Activated naive CD8-positive, alpha-beta T cell treated with anti-CD3 and anti-CD28 coated beads, Interleukin-2, amount 50 U/mL, for 24 hours (primary cell): ENCODE measurements at places on chromosomes 4 and X.

DNA sequence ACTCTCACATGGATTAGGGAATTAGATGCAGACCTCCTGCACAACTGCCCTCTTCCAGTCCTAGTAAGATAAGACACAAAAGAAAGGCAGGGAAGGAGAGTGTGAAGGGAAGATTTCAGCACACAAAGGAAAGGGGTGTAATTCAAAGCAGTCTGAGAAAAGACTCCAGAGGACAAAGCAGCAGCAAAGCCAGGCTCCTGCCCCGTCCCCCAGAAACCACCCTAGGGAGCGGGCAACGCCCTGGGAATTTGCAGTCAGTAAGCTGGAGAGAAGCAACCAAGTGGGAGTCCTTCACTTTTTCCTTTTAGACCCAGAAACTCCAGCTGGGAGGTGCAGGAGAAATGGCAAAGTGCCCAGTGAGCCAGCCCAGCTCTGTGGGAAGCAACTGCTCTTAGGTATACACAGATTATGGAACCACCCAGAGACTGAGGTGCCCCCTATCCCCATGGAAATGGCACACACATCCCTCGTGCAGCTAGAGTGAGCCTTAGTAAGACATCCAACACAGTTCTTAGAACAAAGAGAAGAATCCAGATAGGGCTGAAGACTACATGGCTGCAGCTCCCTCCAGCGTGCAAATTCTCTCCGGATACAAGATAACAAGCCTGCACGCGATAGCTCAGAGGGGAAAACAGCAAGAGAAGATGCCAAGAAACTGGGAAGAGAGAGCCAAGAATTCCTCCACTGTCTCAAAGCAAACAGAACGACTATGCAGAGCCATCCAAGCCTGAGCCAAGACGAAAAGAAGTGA, 26.5 kb upstream of the IRAK1 start:
- no peaks in the 10 kb centered on the region for H3K27me3 ChIP-seq
- peaks cover 38% of the 10 kb centered on the region for H3K4me1 ChIP-seq
- peaks cover 30% of the 10 kb centered on the region for H3K36me3 ChIP-seq

DNA sequence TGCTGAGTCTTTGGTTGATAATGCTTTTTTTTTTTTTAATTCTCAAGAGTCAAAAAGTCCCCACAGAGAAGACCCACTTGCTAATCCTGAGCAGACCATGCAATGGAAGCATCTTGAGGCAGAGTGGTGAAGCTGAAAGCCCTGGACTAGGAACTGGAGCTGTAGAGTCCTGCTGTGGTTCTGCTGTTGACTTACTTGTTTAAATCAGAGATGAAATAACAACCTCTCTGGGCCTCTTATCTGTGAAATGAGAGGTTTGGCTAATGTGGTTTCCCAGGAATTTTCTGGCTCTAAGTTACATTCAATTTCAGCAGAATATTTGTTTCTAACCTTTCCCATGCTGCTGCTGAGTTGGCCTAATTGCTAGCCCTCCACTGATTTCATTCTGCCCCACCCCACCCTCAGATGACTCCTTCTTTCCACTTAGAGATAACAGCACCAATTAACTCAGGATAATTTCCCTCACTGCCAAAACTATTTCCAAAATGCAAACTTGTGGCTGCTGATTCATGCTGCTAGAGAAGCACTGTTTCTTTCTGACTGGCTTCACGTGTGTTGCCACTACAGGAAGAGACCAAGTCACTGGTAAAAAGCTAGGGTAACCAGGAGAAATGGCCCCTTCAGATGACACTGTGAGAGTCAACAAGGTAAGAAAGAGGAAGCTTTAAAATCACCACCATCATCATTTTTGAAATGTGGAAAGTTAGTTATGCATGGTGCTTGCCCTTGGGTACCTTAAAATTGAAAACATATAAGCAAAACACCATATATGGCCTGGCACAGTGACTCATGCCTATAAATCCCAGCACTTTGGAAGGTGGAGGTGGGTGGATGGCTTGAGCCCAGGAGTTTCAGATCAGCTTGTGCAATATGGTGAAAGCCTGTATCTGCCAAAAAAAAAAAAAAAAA, 326.4 kb downstream of the DCHS2 start:
- peaks cover 3% of the 10 kb centered on the region for H3K36me3 ChIP-seq
- H3K27ac ChIP-seq, result peak overlapping the region; percentile 93
- DNase-seq, result peak; percentile 31
- H3K4me1 ChIP-seq, result peaks cover 25% of the 10 kb centered on the region
- H3K27me3 ChIP-seq, result peaks cover 33% of the 10 kb centered on the region

DNA sequence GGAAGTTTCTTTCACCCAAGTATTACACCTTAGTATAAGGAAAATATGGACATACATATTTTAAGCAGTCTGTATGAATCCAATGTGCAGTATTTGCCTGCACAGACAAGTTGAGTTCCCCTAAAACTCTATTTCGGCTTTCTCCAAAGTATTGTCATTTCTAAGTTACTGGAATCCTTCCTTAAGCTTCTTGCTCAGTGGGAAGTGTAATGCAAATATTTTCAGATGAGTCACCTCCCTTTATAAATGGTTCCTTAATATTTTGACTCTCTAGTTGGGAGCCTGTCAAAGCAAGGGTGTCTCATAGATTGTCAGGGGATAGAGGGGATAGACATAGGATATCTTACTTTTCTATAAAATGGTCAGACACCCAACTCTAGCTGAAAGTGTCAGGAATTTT, 178.6 kb downstream of the NAA11 start:
- no peaks in the 10 kb centered on the region for H3K4me1 ChIP-seq
- H3K4me3 ChIP-seq, result no peak overlapping the region
- H3K27me3 ChIP-seq, result no peaks in the 10 kb centered on the region
- H3K27ac ChIP-seq, result no peak overlapping the region
- H3K36me3 ChIP-seq, result no peaks in the 10 kb centered on the region

GRCh38 chr4:1409491-1410425, 3.5 kb upstream of the NKX1-1 start:
- H3K27ac ChIP-seq, result no peak overlapping the region
- no peak for DNase-seq
- H3K27me3 ChIP-seq, result peaks cover 61% of the 10 kb centered on the region
- H3K4me3 ChIP-seq, result no peak overlapping the region
- H3K36me3 ChIP-seq, result peaks cover 3% of the 10 kb centered on the region
- peaks cover 5% of the 10 kb centered on the region for H3K4me1 ChIP-seq

- H3K4me3 ChIP-seq, result no peak overlapping the region
- no peak for DNase-seq
- H3K27ac ChIP-seq, result no peak overlapping the region
Measured at GRCh38 chr4:80112236-80112635, 39.2 kb upstream of the ANTXR2 start.

DNA sequence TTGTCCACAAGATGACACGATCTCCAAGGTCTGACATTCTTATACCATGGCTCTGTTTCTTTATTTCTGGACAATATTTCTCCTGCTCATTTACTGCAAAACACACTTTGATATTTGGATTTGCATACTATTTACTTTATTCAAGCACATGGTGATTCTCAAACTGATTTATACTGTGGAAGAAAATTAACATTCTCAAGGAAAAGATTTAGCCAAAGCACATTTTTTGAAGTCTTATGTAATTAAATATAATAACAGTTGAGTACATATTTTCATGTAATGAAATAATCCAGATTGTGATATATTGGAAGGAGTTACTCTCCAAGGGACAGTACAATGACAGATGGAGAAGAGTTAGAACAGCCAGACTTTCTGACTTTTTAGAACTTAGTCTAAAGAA, 155.8 kb upstream of the CT83 start:
- no peaks in the 10 kb centered on the region for H3K27me3 ChIP-seq
- DNase-seq, result no peak
- H3K4me3 ChIP-seq, result no peak overlapping the region
- no peak overlapping the region for H3K27ac ChIP-seq
- no peaks in the 10 kb centered on the region for H3K36me3 ChIP-seq

DNA sequence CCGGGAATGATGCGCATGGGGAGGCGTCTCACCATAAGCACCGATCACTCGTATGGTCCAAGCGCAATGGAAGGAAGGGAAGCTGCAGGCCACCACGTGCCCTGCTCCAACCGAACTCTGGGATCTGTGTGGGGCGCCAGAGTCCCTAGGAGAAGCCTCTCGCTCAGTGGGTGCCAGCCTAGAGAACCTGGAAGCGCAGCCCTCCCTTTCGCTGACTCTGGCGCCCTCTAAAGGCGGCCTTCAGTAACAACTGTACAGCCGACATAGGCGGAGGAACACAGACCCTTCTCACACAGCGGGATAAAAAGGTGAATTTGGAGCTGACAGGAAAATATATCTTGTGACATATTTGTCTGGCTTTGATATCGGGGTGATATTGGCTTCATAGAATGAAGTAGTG, 76.0 kb downstream of the INTS6L start:
- no peaks in the 10 kb centered on the region for H3K4me1 ChIP-seq
- no peak overlapping the region for H3K27ac ChIP-seq
- peak; percentile 60 for DNase-seq
- H3K27me3 ChIP-seq, result peaks cover 6% of the 10 kb centered on the region
- no peaks in the 10 kb centered on the region for H3K36me3 ChIP-seq
- H3K4me3 ChIP-seq, result no peak overlapping the region

DNA sequence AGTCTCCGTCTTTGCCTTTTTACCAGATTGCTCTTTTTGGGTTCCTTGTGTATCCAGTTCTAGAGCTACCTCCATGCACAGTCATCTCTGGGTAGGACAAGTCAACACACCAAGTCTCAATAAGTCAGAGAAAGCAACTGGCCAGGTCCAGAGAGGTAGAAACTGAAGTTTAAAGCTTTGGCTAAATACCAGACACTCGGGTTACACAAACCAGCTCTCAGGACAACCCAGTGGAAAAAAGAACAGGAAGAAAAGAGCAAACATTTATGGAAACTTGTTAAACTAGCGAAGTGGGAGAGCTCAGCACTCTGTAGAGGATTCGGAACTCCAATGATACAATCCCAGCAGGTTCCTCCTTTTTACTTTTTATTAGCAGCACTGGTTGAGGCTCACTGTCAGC, 291.0 kb upstream of the CPEB2 start:
- H3K4me3 ChIP-seq, result no peak overlapping the region
- H3K4me1 ChIP-seq, result no peaks in the 10 kb centered on the region
- DNase-seq, result no peak
- H3K36me3 ChIP-seq, result no peaks in the 10 kb centered on the region

- H3K4me1 ChIP-seq, result peaks cover 23% of the 10 kb centered on the region
- H3K27ac ChIP-seq, result no peak overlapping the region
- no peak for DNase-seq
- H3K4me3 ChIP-seq, result no peak overlapping the region
- no peaks in the 10 kb centered on the region for H3K27me3 ChIP-seq
Measured at GRCh38 chrX:80751456-80751855, 58.2 kb downstream of the BRWD3 start.

DNA sequence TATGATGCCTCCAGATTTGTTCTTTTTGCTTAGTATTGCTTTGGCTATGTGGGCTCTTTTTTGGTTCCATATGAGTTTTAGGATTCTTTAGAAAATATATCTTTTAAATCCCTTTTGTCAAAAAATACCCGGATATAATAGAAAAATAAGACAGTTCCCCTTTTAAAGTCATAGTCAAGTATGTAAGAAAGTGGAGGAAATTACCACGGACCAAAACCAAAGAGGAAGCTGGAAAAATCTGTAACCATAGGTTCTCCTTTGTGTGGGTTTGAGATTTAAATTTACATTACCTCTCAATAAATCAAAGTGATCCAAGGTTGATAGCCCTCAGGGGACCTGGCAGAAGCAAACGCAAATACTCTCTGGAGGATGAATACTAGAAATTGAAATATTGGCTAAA, 58.3 kb upstream of the PACRGL start:
- H3K4me3 ChIP-seq, result no peak overlapping the region
- no peaks in the 10 kb centered on the region for H3K4me1 ChIP-seq
- no peaks in the 10 kb centered on the region for H3K36me3 ChIP-seq

DNA sequence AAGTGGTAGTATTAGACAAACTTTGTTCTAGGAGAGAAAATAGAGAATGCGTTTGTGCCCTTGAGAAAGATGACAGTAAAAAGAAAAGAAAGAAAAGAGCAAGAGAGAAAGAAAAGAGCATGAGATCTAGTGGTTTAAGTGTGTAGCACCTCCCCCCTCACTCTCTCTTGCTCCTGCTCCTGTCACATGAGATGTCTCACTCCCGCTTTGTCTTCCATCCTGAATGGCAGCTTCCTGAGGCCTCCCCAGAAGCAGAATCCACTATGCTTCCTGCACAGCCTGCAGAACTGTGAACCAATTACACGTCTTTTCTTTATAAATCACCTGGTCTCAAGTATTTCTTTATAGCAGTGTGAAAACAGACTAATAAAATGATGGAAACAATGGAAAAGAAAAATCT, 499.6 kb downstream of the ACTRT1 start:
- DNase-seq, result no peak
- H3K27me3 ChIP-seq, result no peaks in the 10 kb centered on the region
- H3K4me3 ChIP-seq, result no peak overlapping the region
- H3K36me3 ChIP-seq, result no peaks in the 10 kb centered on the region
- H3K4me1 ChIP-seq, result no peaks in the 10 kb centered on the region

GRCh38 chr4:169952236-169953002, 73.8 kb downstream of the MFAP3L start:
- H3K36me3 ChIP-seq, result no peaks in the 10 kb centered on the region
- DNase-seq, result no peak
- H3K4me3 ChIP-seq, result no peak overlapping the region
- H3K27me3 ChIP-seq, result no peaks in the 10 kb centered on the region
- peaks cover 10% of the 10 kb centered on the region for H3K4me1 ChIP-seq

GRCh38 chrX:112642349-112642748, 37.4 kb downstream of the LHFPL1 start:
- peak; percentile 9 for DNase-seq
- H3K4me3 ChIP-seq, result no peak overlapping the region
- peaks cover 35% of the 10 kb centered on the region for H3K4me1 ChIP-seq
- no peak overlapping the region for H3K27ac ChIP-seq
- no peaks in the 10 kb centered on the region for H3K27me3 ChIP-seq

GRCh38 chr4:113825272-113825671, 63.7 kb upstream of the CAMK2D start:
- H3K4me1 ChIP-seq, result peaks cover 55% of the 10 kb centered on the region
- no peak for DNase-seq
- H3K27me3 ChIP-seq, result peaks cover 2% of the 10 kb centered on the region
- H3K27ac ChIP-seq, result peak overlapping the region; percentile 81
- peak overlapping the region; percentile 6 for H3K4me3 ChIP-seq
- H3K36me3 ChIP-seq, result no peaks in the 10 kb centered on the region

- no peaks in the 10 kb centered on the region for H3K36me3 ChIP-seq
- H3K4me3 ChIP-seq, result no peak overlapping the region
- H3K4me1 ChIP-seq, result peaks cover 32% of the 10 kb centered on the region
- no peak overlapping the region for H3K27ac ChIP-seq
- no peak for DNase-seq
Measured at GRCh38 chr4:37971202-37971601, 11.0 kb downstream of the PTTG2 start.

- DNase-seq, result no peak
- peaks cover 5% of the 10 kb centered on the region for H3K27me3 ChIP-seq
- H3K4me3 ChIP-seq, result no peak overlapping the region
- no peak overlapping the region for H3K27ac ChIP-seq
- H3K4me1 ChIP-seq, result no peaks in the 10 kb centered on the region
Measured at GRCh38 chr4:5955856-5956255, 62.4 kb downstream of the C4orf50 start.

- H3K4me3 ChIP-seq, result no peak overlapping the region
- H3K36me3 ChIP-seq, result no peaks in the 10 kb centered on the region
- no peaks in the 10 kb centered on the region for H3K27me3 ChIP-seq
- no peak overlapping the region for H3K27ac ChIP-seq
- H3K4me1 ChIP-seq, result peaks cover 10% of the 10 kb centered on the region
- DNase-seq, result no peak
Measured at GRCh38 chr4:3355266-3355748, 62.5 kb downstream of the RGS12 start.

- no peak overlapping the region for H3K4me3 ChIP-seq
- H3K4me1 ChIP-seq, result peaks cover 8% of the 10 kb centered on the region
- H3K27ac ChIP-seq, result no peak overlapping the region
- no peaks in the 10 kb centered on the region for H3K27me3 ChIP-seq
- DNase-seq, result no peak
- H3K36me3 ChIP-seq, result peaks cover 33% of the 10 kb centered on the region
Measured at GRCh38 chr4:2827874-2828751, 15.5 kb upstream of the ADD1 start.
